NCI-H524 treated with DMSO at 0.1 percent for 48 hours (cell line): ENCODE measurements at places on chromosomes 11 and 22.

DNA sequence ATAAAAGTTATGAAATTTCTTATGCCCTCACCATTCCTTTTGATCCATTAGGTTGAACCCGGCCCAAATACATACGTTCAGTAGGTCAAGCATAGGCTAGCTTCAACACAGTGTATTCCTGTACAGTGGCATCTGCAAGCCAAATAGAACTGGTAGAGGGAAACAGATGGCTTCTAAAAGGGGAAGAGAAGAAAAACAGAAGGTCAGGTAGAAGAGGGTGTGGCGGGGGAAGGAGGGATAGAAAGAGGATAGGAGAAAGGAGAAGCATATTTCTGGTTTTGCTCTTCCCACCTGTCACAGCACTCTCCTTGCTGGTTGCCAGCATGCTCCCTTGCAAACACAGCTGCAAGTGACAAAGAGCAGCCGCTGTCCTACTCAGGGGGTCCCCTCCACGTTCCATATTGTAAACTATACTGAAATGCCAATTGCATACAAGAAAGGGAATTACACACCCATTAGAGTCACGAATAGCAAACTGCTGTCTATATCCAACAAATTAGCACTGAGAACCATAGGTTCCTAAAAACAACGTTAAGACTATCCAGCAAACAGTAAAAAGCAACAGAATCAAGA is 71.8 kb downstream of the PHF21A start:
- no peak for DNase-seq

GRCh38 chr22:43782448-43782847 is 29.7 kb downstream of the EFCAB6 start:
- no peak for DNase-seq

DNA sequence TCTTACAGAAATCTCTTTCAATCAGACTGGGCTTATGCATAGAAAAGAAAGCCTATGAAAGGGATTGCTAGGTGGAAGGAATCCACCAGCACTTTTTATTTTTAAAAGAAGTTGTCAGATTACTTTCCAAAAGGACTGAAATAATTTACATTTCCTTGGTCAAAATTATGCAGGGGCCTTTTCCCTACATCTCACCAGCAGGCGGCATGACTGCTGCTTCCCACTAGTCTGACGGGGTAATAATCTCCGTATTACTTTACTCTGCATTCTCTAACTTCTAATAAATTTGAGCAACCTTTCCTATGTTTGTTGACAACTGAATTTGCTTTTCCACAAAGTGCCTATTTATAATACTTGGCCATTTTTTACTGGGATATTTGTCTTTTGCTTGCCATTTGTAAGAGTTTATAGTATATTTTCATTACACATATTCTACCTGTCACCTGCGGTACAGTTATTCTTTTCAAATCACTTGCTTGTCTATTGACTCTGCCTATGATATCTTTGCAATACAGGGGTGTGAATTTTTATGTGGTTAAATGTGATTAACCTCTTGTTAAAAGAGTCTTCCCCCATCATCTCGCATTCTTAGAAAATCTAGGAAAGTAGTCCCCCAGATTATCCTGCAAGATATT is 51.9 kb upstream of the USP47 start:
- no peak for DNase-seq

GRCh38 chr11:110858547-110858921 is 146.3 kb upstream of the ARHGAP20 start:
- DNase-seq: no peak

GRCh38 chr11:115707180-115707905 is 203.1 kb upstream of the CADM1 start:
- DNase-seq: no peak

DNA sequence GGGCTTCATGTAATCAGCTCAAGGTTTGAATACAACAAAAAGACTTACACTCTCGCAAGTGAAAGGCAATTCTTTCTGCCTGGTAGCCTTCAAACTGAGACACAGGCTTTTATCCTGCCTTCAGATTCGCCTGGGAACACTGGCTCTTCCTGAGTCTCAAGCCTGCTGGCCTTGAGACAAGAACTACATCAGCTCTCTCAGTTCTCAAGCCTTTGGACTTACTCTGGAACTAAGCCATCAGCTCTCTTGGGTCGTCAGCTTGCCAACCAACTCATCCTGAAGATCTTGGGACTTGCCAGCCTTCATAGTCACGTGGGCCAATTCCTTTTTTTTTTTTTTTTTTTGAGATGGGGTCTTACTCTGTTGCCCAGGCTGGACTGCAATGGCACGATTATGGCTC is 35.7 kb upstream of the LRRC10B start:
- DNase-seq: no peak

GRCh38 chr11:58059007-58059350 is 28.2 kb downstream of the OR6Q1 start:
- DNase-seq: no peak
